CD8-positive, alpha-beta memory T cell (primary cell): ENCODE measurements at places on chromosomes 2 and 18. TPM values are rescaled to one million over a fixed set of nuclear protein-coding genes. Genes with fewer than 3 reads are reported as not detected.

The RAB3GAP1 gene
- total RNA-seq, result 22.8 TPM

DNA sequence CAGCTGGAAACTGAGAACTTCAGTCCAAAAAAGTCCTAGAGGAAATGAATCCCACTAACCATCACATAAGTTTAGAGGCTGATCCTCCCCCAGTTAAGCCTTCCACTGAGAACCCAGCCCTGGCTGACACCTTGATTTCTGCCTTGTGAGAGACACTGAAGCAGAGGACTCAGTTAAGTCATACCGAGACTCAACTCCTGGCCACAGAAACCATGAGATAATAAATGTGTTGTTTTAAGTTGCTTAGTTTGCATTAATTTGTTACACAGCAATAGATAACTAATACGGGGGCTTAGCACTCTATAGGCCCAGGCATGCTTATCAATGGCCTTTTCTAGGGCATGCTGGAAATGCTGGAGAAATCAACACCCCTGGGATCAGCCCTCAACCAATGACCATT lies 3.4 kb upstream of the ADD2 start:
- H3K27me3 ChIP-seq, result peaks cover 18% of the 10 kb centered on the region
- no peaks in the 10 kb centered on the region for H3K36me3 ChIP-seq
- no peak overlapping the region for H3K4me3 ChIP-seq
- DNase-seq, result no peak
- no peak overlapping the region for H3K27ac ChIP-seq

DNA sequence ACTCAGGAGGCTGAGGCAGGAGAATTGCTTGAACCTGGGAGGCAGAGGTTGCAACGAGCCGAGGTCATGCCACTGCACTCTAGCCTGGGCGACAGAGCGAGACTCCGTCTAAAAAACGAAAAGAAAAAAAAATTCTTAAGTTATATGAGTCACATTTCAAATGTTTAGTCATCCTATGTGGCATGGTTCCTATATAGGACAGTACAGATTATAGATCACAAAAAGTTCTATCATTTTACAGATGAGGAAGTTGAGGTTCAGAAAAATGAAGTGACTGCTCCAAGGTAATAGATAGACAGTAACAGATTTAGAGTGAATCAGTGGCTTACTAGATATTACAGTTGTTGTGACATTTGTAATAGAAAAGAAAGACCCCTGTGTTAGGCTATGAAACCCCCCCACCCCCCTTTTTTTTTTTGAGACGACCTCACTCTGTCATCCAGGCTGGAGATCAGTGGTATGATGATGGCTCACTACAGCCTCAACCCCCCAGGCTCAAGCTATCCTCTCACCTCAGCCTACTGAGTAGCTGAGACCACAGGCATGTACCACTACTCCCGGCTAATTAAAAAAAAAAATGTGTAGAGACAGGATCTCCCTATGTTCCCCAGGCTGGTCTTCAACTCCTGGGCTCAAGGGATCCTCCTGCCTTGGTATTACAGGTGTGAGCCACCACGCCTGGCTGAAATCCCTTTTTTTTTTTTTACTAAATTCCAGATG lies 22.7 kb downstream of the PTPN4 start:
- no peak for DNase-seq
- H3K36me3 ChIP-seq, result no peaks in the 10 kb centered on the region
- no peak overlapping the region for H3K27ac ChIP-seq
- peaks cover 15% of the 10 kb centered on the region for H3K4me1 ChIP-seq
- no peaks in the 10 kb centered on the region for H3K27me3 ChIP-seq

DNA sequence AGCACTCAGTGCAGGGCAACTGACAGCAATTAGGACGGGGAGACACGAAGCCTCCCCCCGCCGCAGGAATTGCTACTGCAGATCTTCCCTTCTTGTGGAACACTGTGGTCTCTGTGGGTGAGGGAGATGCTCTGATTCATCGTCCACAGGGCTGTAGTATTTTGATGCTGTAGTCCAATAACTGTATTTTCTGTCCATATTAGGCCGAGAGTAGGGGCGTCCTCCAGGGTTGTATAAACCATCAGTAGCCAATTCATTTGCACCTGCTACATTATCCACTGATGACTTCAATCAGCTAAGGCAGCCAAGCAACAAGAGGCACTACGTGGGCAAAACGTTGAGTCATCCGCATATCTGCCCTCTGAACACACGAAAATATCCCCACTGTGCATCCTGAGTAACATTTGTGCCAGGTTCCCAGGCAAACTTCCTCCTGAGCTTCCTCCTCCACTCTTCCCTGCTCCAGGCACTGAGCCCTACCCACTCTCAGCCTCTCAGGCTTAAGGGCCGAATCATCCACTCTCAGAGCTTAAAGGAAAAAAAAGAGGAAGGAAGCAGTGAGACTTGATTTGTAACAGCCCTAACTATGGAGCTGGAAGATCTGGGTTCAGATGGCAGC lies 62.1 kb downstream of the LBH start:
- peaks cover 4% of the 10 kb centered on the region for H3K4me1 ChIP-seq
- H3K27ac ChIP-seq, result no peak overlapping the region
- H3K4me3 ChIP-seq, result no peak overlapping the region
- H3K36me3 ChIP-seq, result no peaks in the 10 kb centered on the region

GRCh38 chr2:28174211-28174610 lies 218.4 kb upstream of the FOSL2 start:
- DNase-seq, result no peak
- H3K27ac ChIP-seq, result no peak overlapping the region
- H3K36me3 ChIP-seq, result no peaks in the 10 kb centered on the region
